ENCODE measurements at places on chromosomes 16 and 17.
A peak's percentile ranks its signal among the peaks of the same experiment; 100 is the strongest.

DNA sequence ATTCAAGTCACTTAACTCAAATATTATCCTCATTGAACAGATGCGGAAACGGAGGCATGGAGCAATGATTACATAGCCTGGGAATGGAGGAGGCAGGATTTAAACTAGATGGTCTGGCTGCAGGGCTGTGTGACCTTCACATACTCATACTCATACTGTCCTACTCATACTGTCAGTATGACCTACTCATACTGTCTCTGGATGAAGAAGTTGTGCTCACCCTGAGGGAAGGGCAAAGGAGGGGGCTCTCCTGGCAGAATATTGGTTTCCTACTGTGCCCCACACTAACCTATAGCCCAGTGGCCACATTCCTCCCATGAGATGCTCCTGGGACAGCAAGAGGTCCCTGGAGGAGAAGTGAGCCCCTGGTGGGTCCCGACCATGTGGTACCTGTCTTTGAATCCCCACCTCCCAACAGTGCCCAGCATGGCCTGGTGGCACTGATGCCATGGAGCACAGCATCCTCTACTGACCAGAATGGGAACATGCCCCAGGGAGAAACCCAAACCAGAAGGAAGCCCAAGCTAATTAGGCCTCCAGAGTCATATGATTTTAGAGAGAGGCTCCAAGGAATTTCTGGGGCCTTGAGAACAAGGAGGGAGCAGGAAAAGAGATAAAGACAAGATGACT lies 197.3 kb upstream of the SDK2 start:
- DNase-seq, result no peak

DNA sequence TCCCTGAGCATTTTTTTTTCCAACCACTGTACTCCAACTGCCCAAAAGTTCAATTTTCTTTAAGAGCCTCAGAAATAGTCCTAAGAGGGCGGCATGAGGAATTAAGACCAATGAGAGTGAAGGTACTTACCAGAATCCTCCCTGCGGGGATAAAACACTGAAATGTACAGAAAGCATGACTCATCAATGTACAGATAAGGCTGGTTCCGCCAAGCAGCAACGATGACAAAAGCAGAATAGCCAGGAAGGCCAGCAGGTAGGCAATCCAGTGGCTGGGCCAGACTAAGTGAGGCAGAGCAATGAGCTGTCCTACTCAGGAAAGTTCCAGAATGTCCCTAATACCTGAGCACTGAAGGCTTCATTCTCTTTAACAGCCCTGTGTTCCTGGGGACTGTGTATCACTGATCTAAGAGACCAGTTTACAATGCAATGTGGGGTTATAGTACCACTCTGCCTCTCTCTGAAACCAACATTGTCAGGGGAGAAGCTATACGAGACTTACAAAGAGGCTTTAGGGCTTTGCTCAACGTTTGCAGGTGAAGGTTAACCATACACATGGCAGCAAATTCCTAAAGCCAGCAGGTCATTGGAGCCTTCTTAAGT lies 11.0 kb upstream of the GPR139 start:
- no peak for DNase-seq

- DNase-seq, result no peak
These were observed 2.0 kb downstream of the MRM3 start for GRCh38 chr17:784143-784542.

- no peak for DNase-seq
These were observed 29.5 kb downstream of the PSME3IP1 start for GRCh38 chr16:57156351-57156703.

- DNase-seq, result no peak
These were observed 2.6 kb upstream of the IL17C start for GRCh38 chr16:88635671-88636319.

- DNase-seq, result peak; percentile 60
These were observed 9.2 kb upstream of the SSTR2 start for GRCh38 chr17:73155410-73156165.

GRCh38 chr17:66837226-66837625 lies 2.3 kb downstream of the CACNG5 start:
- DNase-seq, result no peak

DNA sequence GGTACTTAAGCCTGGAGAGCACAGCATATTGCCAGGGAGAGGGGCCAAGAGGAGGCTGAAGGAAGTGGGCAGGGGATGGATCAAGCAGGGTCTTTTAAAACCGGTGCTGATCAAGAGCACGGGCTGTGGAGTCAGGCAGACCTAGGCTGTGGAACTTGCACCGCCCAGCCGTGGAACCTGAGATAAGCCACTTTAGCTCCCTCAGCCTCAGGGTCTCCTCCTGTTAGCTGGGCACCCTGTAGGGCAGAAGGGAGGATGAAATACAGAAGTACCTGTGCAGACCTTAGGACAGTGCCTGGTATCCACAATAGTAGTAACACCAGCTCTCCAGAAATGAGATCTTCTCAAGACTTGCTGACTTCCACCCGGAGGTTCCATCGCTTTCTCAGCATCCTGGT lies 9.3 kb downstream of the ODAD4 start:
- DNase-seq, result no peak

DNA sequence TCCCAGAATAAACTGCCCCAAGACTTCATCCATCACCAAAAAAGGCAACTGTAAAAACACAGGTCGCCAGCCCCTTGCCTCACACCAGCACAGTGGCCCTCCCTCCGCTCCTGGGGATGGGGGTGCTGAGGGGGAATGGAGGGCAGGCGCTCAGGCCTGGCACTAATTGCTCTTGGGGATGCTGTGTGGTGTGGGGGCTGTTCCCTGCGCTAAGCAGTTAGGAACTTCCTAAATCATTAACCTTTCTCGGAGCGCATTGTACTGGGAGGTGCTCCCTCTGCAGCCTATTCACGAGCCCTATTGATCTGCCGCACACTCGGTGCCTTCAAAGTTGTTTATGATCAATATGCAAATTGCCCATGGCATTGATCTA lies 199.9 kb downstream of the ZFHX3 start:
- peak; percentile 33 for DNase-seq

GRCh38 chr17:77944390-77945222 lies 13.9 kb upstream of the TNRC6C start:
- DNase-seq, result no peak
